ENCODE measurements at places on chromosomes 12 and 14.
A peak's percentile ranks its signal among the peaks of the same experiment; 100 is the strongest.

DNA sequence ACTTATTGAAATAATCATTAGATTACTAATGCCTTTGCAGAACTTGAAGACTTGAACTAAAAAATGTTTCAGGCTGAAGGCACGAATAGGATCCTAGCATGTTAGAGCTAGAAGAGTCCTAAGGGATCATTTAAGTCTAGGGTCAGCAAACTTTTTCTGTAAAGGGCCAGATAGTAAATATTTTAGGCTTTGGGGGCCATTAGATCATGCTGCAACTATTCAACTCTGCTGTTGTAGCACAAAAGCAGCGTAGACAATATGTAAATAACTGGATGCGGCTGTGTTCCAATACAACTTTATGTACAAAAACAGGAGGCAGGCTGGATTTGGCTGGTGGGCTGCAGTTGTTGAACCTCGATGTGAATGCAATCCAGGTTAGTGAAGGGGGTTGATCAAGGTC lies 221.7 kb downstream of the ATP23 start:
- no peak for DNase-seq

DNA sequence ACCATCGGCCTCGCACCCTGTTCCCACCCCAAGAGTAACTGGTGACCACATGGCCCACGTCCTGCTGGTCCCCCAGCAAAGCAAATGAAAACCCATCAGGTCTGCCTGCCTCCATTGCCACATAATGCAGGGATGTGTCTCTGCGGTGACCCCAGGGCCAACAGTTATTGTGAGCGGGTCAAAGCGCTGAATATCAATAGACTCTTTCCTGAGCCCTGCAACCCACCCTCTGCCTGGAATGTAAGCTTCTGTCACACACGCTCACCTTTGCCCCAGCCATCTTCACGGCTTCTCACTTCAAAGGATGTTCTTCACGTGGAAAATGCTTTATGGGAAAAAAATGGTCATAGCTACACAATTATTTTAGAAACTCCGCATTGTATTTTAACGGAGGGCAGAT lies 63.9 kb downstream of the FZD10 start:
- DNase-seq: no peak

- peak; percentile 53 for DNase-seq
These were observed 4.4 kb upstream of the SHMT2 start for GRCh38 chr12:57224973-57225679.

GRCh38 chr12:24232531-24232930 lies 283.1 kb upstream of the SOX5 start:
- no peak for DNase-seq

GRCh38 chr14:71452987-71453386 lies 479.2 kb upstream of the RGS6 start:
- DNase-seq: no peak

- no peak for DNase-seq
These were observed 7.1 kb downstream of the PTHLH start for GRCh38 chr12:27965411-27965810.

DNA sequence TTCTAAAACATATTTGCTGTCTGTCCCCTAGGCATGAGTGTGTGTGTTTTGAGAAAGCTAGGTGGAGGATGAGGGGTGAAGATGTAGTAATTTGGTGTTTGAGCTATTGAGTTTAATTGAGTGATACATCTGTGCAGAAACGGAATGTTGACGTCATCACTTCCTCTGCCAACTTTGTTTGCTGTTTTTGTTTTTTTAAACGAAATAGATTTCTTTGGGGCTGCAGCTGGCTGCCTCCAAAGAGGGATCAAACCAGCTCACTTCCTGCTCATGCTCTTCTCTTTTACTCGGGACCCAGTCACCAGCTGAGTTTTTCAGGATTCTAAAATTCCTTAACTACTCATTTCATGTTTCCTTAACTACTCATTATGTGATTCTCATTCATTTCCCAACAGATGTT lies 19.5 kb upstream of the CRACR2A start:
- no peak for DNase-seq

GRCh38 chr14:88961214-88961613 lies 136.8 kb downstream of the TTC8 start:
- no peak for DNase-seq

DNA sequence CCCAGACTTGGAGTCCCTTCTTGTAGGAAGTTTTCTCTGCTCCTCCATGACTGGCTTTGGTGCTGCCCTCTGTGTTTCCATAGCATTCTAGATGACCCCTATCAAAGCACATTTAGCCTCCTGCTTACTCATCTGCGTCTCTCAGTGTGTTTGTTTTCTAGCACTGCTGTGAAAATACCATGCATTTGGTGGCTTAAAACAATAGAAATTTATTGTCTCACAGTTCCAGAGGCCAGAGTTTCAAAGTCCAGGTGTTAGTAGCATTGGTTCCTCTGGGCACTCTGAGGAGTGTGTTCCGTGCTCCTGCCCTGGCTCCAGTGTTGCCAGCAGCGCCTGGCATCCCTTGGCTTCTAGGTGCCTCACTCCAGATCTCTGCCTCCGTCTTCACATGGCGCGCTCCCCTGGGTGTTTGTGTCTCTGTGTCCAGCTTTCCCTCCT lies 86.1 kb downstream of the CACNA1C start:
- no peak for DNase-seq

- DNase-seq: no peak
These were observed 20.2 kb downstream of the KMT2D start for GRCh38 chr12:49040364-49040855.

GRCh38 chr14:72738161-72738611 lies 155.7 kb downstream of the DPF3 start:
- DNase-seq: no peak

DNA sequence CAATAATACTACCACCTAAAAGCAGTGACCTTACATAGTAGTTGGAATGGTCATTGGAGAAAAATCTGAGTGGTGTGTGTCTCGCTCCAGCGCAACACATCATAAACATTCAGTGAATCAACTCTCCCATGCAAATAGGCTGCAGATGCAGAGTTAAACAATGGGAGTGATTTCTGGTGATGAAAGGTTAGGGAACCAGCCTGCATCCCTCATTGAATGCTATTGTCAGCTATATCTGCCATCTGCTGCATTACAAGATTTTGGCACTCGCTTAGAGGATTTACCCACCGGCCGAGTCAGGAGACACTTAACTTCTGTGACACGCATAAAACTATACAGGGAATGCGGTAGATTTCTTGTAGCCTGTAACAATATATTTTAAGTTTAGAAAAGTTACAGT lies 900.9 kb downstream of the FLRT2 start:
- no peak for DNase-seq

- no peak for DNase-seq
These were observed 47.6 kb downstream of the CPM start for GRCh38 chr12:68885381-68885780.

DNA sequence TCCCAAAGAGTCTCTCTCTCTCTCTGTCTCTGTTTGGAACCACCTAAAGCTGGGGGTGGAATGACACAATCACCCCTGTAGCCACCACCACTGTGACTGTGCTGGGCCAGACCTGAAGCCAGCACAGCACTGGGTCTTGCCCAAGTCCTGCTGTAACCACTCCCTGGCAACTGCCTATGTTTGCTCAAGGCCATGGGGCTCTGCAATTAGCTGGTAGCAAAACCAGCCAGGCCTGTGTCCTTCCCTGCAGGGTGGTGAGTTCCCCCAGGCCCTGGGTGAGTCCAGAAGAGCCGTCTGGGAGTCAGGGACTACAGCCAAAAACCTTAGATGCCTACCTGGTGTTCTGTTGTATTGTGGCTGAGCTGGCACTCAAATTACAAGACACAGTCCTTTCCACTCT lies 50.8 kb downstream of the DGLUCY start:
- no peak for DNase-seq

DNA sequence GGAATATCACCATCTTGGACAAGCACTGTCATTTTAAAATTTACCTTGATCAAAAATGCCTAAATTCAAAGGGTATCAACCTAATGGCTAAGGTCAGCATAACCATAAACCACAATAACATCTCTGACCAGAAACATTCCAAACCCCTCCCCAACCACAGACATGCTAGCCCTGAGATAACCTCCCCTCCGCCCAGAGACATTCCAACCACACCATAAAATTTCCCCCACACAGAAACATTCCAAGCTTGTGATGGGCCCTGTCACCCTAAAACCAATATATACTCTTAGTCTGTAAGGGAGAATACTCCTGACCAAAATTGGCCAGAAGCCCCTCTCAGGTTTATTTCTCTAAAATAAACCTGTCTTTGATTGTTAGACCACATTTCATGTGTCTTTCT lies 17.7 kb downstream of the EPYC start:
- DNase-seq: no peak

GRCh38 chr12:10737249-10737648 lies 14.1 kb upstream of the YBX3 start:
- no peak for DNase-seq

DNA sequence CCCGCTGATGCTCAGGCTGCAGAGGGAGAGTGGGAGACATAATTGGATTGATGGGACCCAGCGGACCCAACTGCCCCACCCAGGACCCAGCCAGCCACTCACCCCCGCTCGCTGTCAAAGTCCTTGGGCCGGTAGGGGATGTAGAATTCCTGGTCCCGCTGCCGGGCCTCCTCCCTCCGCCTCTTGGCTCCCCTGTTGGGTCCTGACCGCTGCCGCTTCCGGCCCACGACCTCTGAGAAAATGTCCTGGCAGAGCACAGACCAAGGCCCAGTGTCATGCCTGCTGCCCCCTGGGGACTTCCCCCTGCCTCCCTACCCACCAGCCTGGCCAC lies 13.5 kb downstream of the CFAP73 start:
- DNase-seq: no peak

DNA sequence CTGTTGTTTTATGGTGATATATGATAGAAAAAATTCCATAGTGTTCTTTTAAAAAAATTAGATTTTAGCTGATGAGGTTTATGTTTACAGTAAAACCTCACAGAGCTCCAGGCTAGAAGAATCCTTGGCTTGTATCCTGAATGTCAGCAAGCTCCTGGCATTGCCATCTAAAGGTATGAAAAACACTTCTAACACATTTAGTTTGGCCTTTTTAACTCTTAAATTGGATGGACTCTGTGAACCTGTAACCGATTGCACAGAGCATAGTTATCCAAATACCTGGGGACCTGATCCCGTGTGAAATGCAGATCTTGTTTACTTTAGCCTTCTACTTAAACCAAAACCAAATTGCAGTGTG lies 241.1 kb upstream of the DCN start:
- DNase-seq: no peak

DNA sequence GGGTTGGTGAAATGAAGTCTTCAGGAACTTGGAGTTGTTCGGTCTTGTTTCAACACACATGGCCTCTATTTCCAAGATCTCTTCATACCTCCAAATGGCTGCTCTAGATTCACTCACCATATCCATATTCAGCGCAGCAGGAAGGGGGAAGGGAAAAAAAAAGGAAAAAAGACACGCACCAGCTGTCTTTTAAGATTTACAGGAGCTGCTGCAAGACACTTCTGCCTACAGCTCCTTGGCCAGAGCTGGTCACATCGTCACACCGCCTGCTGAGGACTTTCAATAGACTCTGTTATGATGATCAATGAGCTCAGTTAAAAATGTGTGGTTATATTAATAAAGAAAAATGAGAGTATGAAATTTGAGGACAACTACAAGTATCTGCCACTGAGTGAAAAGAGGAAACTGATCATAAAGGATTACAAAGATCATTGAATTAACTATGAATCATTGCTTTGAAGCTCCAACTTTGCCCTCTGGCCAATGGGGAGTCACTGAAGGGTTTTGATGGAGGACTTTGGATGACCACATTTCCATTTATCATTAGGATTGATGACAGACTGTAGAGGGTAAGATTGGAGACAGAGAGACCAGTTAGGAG lies 182.1 kb upstream of the HMGA2 start:
- no peak for DNase-seq

GRCh38 chr12:1760566-1761382 lies 59.6 kb upstream of the LRTM2 start:
- DNase-seq: no peak

GRCh38 chr12:58710901-58711300 lies 209.4 kb downstream of the LRIG3 start:
- no peak for DNase-seq

GRCh38 chr14:68268197-68268596 lies 448.6 kb downstream of the RAD51B start:
- no peak for DNase-seq

- no peak for DNase-seq
These were observed 9.3 kb downstream of the GRIP1 start for GRCh38 chr12:66669541-66669940.

GRCh38 chr14:95503365-95504134 lies 12.9 kb downstream of the SYNE3 start:
- no peak for DNase-seq

- DNase-seq: no peak
These were observed 165.4 kb downstream of the DERA start for GRCh38 chr12:16076557-16076956.

DNA sequence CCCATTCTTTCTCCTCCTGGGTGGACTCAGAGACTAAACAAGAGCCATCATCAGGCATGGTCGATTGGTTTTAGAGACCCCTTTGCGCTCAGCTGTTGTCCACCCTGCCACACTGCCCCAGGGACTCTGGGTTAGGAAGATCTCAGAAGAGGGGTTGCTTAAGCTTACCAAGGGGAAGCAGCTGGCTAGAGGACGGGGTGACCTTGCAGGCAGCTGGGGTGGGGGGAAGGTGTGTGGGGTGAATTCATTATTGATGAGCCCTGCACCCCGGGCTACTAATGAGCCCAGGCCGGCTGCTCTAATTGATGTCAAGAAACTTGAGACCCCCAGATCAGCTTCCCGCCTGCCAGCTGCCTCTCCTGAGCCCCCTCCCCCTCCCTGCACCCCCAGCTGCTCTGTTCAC lies 8.7 kb upstream of the ZNF385A start:
- no peak for DNase-seq

DNA sequence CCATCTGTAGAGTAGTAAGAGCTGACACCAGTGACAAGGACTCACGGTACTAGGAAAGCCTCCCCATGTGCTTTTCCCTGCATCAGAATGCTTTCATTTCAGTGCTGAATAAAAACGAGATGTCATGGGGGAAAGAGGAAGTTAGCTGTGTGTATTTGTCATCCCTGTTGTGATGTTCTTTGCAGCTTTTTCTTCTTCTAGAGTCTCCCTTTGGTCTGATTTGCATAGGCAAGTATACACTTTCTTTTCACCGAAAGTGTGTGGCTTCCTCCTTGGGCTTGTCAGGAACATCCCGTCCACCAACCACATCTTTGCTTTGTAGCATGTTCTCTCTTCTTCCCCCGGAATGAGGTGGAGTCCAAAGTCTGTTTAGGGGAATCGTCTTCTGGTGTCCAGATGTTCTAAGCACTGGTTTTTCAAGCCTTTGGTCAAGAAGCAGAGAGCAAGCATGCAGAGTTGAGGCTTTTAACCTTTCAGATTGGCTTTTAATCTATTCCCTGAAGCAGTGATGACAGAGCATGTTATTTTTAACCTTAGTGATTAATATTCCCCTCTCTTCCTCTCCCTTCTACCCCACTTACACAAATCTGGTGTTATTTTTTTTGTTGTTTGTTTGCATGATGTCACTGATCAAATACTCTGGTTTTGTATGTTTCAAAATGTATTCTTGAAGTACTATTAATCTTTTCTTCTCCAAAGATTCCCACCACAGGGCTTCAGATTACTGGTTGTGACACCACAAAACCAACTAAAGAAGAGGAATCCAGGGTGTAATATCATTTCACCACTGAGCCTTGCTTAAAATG lies 163.4 kb downstream of the SAMD4A start:
- DNase-seq: no peak
